Upper lobe of right lung (tissue), 1 donor: ENCODE measurements at places on chromosomes 5 and 9. TPM values are rescaled to one million over a fixed set of nuclear protein-coding genes. Genes with fewer than 3 reads are reported as not detected.

ADRB2 gene
- 28.0 TPM for total RNA-seq

DNA sequence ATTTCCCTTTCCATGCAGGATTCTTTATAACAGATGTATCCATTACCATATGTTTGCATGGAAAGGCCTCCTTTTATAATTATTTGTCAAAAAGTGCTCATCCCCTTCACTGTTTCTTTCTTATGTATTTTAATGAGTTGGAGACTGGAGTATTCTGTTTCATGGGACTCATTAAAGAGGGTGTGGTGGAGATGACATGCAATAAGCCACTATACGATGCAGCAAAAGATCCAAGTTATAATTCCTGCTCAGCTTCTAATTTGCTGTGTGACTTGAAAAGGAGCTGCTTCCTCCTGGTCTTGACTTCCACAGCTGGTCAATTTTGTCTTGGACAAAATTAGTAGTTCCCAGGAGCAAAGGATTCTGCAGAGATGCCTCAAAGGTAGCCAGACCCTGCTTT lies 13.9 kb downstream of the SGCD start:
- H3K4me1 ChIP-seq = no peaks in the 10 kb centered on the region
- H3K27ac ChIP-seq = no peak overlapping the region
- no peak overlapping the region for H3K4me3 ChIP-seq
- H3K27me3 ChIP-seq = no peaks in the 10 kb centered on the region

IRX4 gene
- not detected for total RNA-seq

DNA sequence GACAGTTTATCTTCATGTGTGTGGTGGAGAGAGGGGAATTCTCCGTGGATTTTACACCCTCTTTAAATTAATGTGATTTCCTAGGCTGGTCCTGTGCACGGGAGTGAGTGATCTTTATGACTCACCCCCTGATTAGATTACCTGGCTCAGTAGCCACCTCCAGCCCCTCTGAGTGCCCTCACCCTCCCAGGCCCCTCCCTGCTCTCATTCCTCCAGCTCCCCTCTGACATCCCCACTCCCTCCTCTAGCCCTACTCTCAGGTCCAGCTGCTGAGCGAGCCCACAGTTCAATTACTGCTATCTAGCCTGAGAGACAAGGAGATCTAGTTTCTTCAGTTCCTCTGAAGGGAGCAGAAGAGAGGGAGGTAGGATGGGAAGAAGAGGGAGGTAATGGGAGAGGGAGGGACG lies 61.8 kb upstream of the ARAP3 start:
- no peaks in the 10 kb centered on the region for H3K4me1 ChIP-seq
- no peak for DNase-seq
- no peak overlapping the region for H3K4me3 ChIP-seq

DNA sequence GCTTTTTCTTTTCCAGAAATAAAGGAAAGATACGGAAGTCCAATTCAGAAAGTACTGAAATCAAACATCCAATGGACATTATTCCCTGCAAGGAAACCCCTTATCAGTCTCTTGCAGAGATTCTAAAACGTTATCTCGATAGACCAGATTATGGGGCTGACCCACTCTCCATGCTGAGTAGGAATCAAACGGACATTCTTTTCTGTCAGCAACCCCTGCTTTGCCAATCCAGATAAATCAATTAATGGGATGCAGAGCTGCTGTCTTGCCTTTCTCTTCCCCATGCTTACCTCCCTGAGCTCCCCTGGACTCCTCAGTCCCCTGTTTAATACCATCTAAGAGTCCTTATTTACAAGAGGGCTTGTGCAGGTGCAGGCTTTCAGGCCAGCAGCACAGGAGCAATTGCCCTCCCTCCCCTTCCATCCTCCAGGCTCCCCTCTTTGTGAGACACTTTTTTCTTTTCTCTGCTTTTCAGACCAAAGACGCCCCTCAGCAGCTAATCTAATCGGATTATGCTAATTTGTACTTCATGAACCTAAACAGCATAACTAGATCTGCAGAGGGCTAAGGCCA lies 14.2 kb downstream of the TAL2 start:
- no peak overlapping the region for H3K27ac ChIP-seq
- no peak for DNase-seq
- H3K4me3 ChIP-seq = no peak overlapping the region
- H3K27me3 ChIP-seq = no peaks in the 10 kb centered on the region
- no peaks in the 10 kb centered on the region for H3K4me1 ChIP-seq

KLF4 gene
- 143 TPM for total RNA-seq
